Vagina (tissue), 2 donors: ENCODE measurements at places on chromosomes 5 and 9. TPM values are rescaled to one million over a fixed set of nuclear protein-coding genes. Genes with fewer than 3 reads are reported as not detected.

DNA sequence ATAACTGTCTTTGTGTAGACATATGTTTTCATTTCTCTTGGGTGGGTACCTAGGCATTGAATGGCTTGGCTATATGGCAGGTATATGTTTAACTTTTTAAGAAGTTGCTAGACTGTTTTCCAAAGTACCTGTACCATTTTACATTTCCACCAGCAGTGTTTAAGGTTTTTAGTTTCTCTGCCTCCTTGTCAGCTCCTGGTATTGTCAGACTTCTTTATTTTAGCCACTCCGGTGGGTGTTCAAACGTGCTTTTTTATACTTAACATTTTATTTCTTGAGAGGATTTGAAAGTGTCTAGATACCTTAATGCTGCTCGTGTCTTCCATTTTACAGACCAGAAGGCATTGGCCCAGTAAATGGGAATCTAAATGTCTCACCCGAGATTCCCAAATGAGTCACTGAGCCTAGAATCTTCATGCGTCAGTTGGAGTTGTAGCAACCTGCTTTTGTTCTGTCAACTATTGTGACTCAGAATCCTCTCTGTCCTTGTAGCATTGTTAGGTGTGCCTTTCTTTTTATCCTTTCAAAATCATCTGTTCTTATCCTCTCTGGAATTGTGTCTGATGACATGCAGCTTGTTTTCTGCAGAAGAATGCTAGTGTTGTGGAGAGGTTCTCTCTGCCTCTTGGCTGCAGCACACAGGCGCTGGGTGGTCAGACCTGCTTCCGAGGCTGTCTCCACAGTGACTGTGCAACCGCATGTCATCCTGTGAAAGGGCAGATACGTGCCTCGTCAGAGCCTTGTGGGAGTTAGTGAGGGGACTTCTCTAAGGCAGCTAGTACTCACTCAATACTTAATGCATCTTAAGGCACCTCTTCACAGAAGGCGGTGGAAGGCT lies 291.8 kb downstream of the AOPEP start:
- peak overlapping the region; percentile 81 for H3K27ac ChIP-seq
- peaks cover 97% of the 10 kb centered on the region for H3K4me1 ChIP-seq
- peak overlapping the region; percentile 9 for H3K4me3 ChIP-seq
- no peak for DNase-seq
- no peaks in the 10 kb centered on the region for H3K27me3 ChIP-seq
- no peaks in the 10 kb centered on the region for H3K36me3 ChIP-seq

DNA sequence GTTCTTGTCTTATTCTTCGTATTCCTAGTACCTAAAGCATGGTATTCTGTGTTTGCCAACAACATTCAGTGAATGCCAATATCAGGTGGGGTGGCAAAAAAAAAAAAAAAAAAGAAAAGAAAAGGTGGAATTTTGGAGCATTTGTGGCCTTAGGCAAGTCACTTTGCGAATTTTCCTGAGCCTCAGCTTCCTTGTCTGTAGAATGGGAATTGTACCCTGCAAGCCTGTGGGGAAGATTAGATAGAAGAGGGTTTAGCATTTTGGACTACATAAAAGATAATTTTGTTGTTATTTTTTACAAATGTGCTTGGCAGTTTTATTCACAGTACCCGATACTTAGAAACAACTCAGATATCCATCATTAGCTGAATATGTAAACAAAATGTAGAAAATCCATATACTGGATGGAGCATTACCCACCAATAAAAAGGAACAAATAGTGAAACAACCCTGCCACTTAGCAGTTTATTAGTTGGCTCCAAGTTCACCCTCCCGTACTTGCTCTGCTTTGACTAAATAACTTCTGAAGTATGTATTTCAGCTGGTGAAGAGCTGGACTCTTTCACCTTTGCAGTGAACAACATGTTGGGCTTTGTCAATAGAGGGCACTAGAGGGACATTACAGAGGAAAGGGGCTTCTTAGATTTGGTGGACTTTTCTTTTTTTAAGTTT lies 13.6 kb downstream of the UBE2D2 start:
- peaks cover 63% of the 10 kb centered on the region for H3K4me1 ChIP-seq
- no peaks in the 10 kb centered on the region for H3K36me3 ChIP-seq
- no peak for DNase-seq
- H3K4me3 ChIP-seq, result no peak overlapping the region
- H3K27me3 ChIP-seq, result no peaks in the 10 kb centered on the region
- H3K27ac ChIP-seq, result no peak overlapping the region

The LRRC19 gene
- total RNA-seq, result not detected

The ODF2 gene
- total RNA-seq, result 18.9 TPM
